ENCODE measurements at places on chromosomes 13 and 19.

GRCh38 chr13:91557328-91558090 lies 159.1 kb downstream of the GPC5 start:
- no peak for DNase-seq

DNA sequence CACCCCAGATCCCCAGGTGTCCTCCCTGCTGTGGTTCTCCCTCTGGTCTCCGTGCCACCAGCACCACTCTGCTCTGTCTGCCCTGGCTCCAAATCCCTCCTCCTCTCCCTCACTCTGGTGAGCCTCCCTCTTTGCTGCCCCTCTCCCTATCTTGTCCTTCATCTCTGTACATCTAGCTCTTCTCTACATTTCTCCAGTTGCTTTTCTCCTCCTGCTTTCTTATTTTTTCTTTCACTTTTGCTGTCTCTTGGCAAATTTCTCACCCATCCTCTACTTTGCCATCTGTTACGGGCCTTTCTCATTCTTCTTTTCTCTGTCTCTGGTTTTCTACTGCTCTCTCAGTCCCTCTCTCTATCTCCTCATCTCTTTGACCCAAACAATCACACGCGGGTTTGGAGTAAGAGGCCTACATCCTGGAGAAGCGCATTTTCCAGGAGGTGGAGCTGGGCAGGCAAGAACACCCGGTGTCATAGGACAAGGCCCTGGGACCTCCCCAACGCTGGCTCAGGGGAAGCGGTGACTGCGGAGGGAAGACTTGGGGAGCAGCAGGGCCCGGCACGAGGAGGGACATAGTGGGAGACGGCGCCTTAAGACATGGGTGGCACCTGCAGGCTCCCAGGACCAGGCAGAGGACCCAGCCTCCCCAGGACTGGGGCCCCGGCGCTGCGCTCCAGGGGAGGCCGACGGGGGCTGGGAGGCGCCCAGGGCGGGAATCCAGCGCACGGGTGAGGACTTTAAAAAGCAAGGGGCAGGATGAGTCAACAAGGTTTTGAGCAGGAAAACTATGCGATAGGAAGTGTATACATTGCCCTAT lies 9.9 kb downstream of the ZNF611 start:
- no peak for DNase-seq

DNA sequence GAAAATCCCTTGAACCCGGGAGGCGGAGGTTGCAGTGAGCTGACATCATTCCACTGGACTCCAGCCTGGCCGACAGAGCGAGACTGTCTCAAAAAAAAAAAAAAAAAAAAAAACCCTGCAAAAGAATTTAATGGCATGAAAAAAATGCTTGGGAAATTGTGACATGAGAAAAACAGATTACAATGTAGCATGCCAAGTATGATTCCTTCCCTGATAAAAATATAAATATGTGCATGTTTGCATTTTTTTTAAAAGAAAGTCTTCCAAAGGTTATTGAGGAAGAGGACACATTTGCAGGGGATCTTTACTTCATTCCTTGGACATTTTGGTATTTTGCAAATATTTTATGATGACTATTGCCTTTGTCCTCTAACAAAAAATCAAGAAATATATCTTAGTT lies 14.5 kb upstream of the ZBTB32 start:
- no peak for DNase-seq

GRCh38 chr19:29385191-29385795 lies 140.5 kb upstream of the VSTM2B start:
- no peak for DNase-seq

DNA sequence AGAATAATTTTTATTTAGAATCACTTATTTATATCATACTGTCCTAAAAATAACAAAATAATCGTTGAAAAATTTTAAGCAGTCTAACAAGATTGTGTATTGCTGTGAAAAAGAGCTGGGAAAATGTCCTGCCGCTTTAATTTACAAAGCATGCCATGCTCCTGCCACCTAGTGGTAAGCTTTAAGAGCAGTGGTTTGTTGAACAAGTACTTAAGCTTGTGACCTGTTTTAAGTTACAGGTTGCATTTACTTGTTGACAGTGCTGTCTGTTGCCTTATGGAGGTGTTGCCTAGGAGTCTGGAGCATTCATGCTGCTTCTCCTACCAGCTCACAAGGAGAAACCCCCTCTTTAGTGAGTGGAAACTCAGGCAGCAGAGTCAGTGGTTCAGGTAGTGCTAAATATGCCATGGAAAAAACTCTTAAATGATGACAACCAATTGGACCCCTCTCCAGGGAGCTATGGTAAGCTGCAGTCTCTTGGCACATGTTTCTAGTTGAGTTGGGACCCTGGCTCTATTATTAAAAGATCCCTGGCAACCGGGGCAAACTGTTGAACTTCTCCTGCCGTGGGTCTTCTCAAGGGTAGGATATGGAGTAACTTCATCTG lies 68.4 kb downstream of the SPATA13 start:
- peak; percentile 20 for DNase-seq

DNA sequence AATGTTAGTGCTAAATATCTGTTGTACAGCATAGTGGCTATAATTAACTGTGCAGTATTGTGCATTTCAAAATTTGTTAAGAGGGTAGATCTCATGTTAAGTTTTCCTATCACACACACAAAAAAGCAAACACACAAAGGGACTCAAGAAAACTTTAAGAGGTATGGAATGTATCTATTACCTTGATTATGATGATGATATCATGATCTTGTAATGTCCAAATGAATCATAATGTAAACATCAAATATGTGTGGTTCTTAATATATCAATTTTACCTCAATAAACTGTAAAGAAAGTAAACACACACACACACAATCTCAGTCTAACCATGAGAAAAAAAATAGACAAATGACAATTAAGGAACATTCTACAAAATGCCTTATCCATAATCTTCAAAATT lies 934.6 kb downstream of the SLITRK1 start:
- DNase-seq, result no peak

DNA sequence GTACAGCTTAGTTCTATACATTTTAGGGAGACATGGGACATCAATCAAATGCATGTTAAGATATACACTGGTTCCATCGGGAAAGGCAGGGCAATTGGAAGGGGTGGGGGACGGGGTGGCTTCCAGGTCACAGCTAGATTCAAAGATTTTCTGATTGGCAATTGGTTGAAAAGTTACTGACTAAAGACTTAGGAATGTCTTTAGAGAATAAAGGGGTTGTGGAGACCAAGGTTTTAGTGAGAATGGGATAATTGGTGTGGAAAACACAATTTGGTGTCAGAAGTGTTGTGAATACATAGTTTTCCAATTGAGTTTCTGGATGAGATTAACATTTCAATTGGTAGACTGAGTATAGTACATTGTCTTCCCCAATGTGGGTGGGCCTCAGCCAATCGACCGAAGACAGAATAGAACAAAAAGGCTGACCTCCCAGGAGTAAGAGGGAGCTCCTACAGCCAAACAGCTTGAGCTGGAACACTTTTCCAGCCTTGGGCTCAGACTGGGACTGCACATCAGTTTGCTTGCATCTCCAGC lies 988 bp upstream of the CCDC169 start:
- DNase-seq, result no peak

GRCh38 chr19:51472607-51473006 lies 5.7 kb upstream of the CEACAM18 start:
- no peak for DNase-seq

GRCh38 chr13:46182491-46182877 lies 507 bp upstream of the LCP1 start:
- no peak for DNase-seq

- no peak for DNase-seq
Measured at GRCh38 chr19:19464339-19465098, 50.8 kb downstream of the TSSK6 start.

DNA sequence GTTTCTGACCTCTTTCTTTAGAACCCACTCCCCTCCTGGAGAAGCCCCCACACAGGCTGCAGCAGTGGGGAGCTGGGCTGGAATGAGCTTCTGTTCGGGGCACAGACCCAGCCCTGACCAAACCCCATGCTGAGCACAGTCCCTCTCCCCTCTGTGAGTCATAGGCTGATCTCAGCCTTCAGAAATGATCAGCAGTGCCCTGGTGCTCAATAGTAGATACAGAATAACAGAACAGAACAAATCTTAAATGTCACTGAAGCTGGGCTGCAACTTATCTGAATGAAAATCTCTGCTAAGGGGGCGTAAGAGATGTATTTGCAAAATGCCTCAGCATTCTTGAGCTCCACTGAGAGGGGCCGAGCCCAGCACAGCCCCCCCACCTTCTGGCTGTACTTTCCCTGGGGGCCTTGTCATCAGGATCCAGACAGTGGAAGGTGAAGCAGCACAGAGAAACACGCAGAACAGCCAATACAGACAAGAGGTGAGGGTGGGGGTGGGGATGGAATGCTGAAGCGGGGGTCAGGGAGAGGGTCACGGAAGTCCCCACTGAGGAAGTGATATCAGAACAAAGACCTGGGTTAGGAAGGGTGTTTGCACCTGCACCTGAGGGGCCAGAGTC lies 9.9 kb downstream of the ZNF665 start:
- no peak for DNase-seq

DNA sequence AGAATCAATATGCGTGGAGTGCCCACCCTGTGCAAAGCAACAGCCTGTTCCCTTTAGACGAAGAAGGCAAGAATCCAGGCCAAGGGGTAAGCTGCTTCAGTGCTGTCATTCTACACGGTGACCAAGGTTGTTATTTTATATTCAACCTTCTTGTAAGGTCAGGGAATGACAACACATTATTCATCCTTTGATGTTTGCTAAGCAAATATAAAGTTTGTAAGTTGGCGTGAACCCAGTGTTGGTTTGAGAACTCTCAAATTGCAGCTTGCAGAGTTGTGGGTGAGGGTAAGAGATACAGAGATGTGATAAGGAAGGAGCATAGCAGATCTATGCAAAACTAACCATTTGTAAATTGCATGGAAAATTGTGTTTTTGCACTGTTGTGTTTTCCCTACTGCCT lies 436.7 kb downstream of the FGF9 start:
- peak; percentile 12 for DNase-seq

DNA sequence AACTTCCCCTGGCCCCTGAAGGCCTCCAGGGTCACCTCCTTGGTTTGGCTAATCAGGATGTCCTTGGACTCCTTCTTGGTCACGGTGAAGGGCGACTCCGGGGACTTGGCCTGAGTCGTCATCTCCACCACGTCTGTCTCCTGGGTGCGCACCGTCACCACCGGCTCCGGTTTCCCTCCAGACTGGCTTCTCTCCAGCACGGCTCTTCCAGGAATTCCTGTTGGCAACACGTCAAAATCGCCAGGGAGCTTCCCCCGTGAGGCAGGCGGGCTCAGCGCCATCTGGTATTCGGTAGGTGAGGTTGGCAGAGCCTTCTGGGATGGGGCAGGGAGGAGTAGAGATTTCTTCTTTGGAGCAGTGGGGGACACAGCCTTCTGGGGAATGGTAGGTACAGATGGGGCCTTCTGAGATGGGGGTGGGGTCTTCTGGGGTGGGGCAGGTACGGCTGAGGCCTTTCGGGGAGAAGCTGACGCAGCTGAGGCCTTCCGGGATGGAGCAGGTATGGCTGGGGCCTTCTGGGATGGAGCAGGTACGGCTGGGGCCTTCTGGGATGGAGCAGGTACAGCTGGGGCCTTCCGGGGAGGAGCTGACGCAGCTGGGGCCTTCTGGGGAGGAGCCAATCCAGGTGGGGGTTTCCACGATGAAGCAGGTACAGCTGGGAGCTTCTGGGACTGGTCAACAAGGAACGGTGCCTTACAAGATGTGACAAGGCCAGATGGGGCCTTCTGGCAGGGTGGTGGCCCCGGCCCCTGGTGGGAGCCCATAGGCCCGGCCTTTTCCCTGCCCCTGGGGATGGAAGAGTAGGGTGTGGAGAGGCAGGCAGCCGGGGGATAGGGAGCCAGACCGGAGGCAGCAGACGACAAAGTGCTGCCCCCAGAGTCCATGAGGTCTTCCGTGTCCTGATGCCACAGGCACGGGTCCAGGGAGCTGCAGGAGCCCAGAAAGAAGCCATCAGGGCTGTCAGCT lies 3.8 kb downstream of the GARIN5B start:
- DNase-seq, result no peak

- no peak for DNase-seq
Measured at GRCh38 chr19:54952591-54953344, 5.4 kb upstream of the NLRP7 start.

DNA sequence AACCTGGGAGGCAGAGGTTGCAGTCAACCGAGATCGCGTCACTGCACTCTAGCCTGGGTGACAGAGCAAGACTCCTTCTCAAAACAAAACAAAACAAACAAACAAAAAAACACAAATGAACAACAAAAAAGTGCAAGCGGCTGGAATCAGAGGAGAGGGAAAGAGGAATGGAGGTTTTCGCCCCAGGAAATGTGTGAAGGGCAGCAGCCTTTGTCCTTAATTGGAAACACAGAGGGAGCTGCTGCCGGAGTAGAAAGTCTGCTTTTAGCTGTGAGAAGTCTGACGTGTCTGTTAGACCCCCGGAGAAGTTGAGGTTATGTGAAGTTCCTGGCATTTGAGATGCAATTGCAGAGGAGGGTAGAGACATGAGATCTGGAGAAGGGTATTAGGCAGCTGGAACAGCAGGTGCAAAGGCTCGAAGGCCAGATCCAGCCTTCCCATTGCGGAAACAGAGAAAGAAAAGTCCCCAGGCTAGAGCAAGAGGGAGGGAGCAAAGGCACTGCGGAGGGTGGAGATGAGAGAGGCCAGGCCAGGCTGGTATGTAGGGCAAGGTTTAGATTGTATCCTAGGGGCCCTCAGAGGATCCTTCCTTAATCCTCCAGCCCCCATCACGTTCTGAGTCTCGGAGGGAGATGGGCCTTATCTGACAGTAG lies 473 bp downstream of the TMIGD2 start:
- DNase-seq, result no peak

GRCh38 chr13:29594303-29594709 lies 1.2 kb downstream of the SLC7A1 start:
- DNase-seq, result peak; percentile 15

GRCh38 chr19:6717441-6717971 lies 2.9 kb downstream of the C3 start:
- DNase-seq, result no peak

GRCh38 chr13:50136226-50136625 lies 121.0 kb downstream of the KCNRG start:
- DNase-seq, result no peak

GRCh38 chr13:82358284-82358683 lies 1524.0 kb downstream of the SLITRK1 start:
- DNase-seq, result no peak

- no peak for DNase-seq
Measured at GRCh38 chr19:46374536-46375475, 27.9 kb downstream of the PPP5C start.

DNA sequence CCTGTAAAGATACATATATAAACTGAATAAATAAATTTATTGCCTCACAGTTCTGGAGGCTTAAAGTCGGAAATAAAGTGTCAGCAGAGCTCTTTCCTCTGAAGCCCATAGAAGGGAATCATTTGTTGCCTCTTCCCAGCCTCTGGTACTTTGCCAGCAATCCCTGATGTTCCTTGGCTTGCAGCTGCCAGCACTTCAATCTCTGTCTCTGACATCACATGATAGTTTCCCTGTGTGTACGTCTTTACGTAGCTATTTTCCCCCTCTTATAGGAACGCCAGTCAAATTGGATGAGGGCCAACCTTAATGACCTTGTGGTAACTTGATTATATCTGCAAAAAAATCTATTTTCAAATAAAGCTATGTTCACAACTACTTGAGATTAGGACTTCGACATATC lies 250.9 kb downstream of the LIG4 start:
- no peak for DNase-seq

GRCh38 chr13:48043789-48044503 lies 6.4 kb downstream of the NUDT15 start:
- no peak for DNase-seq

GRCh38 chr19:49570997-49571676 lies 9.2 kb downstream of the NOSIP start:
- no peak for DNase-seq

GRCh38 chr19:13929956-13930355 lies 8.3 kb downstream of the PODNL1 start:
- DNase-seq, result no peak

GRCh38 chr13:20702530-20702914 lies 977 bp upstream of the IL17D start:
- no peak for DNase-seq

All from CD4-positive, alpha-beta T cell (primary cell).